ENCODE measurements at places on chromosomes 5 and 9.

DNA sequence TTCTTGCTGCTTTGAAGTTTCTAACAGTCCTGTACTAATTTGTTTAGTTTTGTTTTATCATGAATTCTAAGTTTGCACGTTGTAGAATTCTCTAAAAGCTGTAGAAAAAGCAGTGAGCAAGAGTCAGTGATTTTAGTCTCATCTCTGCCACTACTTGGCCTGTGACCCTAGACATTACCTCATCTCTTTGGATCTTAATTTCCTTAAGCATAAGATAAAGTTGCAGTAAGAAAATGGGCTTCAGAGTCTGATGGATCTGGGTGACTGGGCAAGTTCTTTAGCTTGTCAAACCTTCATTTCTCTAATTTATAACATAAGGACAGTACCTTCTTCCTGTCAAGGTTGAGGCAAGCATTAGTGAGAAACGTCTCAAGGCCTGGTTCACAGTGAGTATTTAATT, 247.9 kb downstream of the DMRT2 start:
- no peak for DNase-seq

DNA sequence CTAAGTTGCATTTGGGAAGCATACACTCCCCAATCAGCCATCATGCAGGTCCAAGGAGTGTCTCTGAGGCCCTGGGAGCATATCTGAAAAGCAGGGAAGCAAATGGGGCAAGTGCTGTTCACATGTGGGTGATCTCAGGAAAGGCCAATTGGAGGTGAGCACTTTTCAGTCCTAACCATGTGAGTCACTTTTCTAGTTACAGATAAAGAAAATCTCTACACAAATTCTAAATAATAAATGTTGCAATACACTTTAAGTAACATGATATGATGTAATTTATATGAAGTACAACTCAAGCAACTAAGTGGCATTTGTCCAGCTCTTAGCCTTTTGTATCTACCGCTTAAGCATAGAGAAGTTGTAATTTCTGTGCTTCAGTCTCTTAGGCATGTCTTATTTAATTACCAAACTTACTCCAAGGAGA, 18.4 kb downstream of the ADAMTS16 start:
- no peak for DNase-seq

GRCh38 chr9:111953444-111953843, 56.8 kb downstream of the UGCG start:
- no peak for DNase-seq

- DNase-seq: no peak
Observed at GRCh38 chr9:81530310-81530810, 159.0 kb downstream of the TLE1 start.

GRCh38 chr9:136002881-136003280, 41.7 kb upstream of the UBAC1 start:
- DNase-seq: no peak

DNA sequence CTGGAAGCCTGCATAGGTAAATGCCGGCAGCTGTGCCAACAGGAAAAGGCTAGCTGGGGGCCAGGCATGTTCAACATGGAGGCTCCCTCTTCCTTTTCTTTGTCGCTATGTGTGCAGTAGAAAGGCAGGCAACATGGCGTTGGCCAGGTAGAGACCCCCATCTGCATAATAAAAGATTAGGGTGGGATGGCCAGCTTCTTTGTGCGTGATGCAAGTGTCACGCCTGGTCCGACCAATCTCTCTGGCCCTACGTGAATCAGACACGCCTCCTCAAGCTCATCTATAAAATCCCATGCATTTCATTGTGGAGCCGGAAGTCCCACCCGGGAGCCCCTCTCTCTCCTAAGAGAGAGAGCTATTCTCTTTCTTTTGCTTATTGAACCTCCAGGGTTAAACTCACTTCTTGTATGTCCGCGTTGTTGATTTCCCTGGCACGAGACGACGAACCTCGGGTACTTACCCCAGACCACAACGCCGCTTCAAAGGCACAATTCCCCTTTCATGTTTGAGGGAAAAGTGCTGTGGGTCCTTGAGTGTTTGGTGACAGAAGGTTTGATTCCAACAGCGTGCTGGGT, 25.0 kb upstream of the C5orf47 start:
- peak; percentile 12 for DNase-seq

DNA sequence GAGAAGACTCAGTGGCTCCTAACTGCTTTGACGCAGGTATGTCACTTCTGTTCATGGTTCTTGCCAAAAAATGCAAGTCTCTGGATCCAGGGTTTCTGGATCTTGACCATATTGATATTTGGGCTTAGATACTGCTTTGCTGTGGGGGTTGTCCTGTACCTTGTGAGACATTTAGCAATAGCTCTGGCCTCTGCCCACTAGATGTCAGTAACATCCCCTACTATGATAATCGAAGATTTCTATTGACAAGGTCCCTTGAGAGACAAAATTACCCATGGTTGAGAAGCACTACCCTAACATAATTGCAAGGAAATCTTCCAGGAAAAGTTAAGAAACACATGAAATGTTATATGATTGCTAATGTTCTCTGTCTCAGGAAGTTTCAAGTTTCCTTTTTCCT, 285.4 kb downstream of the TMEM232 start:
- peak; percentile 69 for DNase-seq

GRCh38 chr9:109931623-109932022, 151.6 kb downstream of the PALM2AKAP2 start:
- DNase-seq: no peak

Measured in fibroblast of skin of right biceps (primary cell).